Kasumi-1 (cell line): ENCODE measurements at places on chromosomes 1 and 21.

DNA sequence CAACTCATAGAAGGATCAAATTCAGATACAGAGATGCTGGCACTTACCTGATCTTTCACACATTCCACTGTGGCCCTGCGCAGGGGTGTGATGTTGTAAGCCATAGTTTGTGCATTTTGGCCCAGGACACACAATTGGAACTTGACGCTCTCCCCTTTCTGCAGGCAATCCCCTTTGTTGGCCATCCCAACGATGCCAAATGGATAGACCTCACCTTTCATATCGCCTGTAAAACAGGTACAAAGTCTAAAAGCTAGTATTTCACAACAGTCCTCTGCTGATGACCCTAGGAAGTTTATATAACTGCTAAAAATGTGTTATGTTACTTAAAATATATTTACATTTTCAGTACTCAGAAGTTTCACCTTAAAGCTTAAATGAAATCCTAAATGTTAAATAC lies 3.9 kb upstream of the NRAS start:
- DNase-seq: no peak

- DNase-seq: no peak
Measured at GRCh38 chr1:66048011-66048410, 255.3 kb downstream of the PDE4B start.

DNA sequence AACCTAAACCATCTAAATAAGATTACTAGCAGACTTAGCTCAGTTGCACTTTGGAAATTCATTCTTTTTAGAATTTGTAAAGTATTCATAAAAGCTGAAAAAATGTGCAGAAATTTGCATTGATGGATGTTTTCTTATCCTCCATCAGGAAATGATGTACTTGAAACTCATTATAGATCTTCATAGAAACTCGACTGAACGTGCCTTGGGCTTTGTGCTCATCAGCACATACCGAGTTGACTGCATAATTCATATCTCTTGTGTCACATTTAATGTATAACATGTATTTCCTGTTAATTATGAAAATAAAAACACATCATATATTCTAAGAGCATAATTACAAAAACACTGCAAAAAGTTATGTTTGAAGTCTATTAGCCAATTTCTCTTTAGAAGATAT lies 290.9 kb upstream of the NR5A2 start:
- no peak for DNase-seq

DNA sequence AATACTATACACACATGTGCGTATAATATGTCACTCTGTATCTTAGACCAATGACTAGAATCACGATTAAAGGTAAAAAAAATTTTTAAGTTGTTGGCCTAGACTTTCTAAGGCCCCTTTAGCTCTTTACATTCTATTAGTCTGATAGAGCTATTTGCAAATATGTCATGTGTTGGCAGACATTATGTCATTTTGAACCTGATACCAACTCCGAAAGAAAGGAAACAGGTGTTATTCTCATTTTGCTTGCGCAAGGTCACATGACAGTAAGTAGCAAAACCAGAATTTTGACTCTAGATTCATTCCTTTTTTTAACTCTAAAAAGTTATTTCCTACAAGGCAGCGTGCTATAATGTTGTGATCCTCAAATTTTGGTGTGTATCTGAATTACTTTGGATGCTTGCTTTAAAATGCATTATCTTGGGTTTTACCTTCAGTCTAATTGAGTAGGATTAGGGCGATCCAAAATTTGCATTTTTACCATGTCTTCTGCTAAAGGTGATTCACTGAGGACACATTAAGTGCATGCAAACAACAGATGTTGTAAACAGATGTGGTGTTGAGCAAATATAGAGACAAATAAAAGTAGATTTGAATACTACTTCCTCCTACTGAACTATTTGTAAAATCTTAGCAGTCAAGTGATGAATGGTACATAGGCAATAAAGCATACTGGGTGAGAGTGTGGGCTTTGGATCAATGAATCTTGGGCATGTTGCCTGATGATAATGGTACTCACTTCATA lies 63.5 kb upstream of the KIAA1614 start:
- DNase-seq: no peak

DNA sequence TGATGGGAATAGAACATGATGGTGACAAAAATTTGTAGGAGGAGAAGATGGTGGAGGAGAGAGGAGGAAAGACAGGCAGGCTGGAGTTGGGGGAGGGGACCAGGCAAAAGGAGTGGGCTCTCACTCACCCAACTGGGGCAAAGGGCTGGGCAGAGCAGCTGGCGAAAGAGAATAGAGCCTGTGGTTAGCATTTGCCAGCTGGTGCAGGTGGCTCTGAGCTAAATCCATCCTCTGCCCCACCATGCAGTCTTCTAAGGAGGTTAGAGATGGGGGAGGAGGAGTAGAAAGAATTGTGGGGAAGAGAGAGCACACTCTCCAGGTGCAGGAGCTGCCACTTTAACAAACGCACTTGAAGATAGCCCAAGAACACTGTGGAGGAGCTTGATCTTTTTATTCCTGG lies 27.6 kb upstream of the SLAMF1 start:
- no peak for DNase-seq

GRCh38 chr1:17244821-17245740 lies 3.8 kb upstream of the PADI3 start:
- DNase-seq: no peak

GRCh38 chr1:222046684-222047263 lies 304.9 kb upstream of the DUSP10 start:
- DNase-seq: no peak

DNA sequence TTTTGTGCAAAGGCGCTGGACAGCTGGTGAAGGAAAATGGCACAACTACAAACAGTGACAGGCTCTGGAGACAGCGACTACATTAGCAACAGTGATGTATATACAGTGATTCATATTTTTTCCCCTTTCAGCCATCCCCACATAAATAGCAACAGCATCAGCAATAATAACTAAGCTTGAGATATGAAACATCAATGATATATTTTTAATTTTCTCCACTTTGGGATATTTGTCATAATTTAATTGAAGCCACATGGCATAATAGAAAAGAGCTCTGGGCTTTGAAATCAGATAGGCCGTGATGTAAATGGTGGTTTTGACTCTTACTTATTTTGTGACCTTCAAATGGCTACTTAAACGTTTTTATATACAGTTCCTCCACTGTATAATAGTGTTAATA lies 764.3 kb upstream of the PRMT6 start:
- DNase-seq: no peak

- no peak for DNase-seq
Measured at GRCh38 chr1:206014601-206015000, 9.1 kb downstream of the CTSE start.

- DNase-seq: no peak
Measured at GRCh38 chr1:208242146-208242545, 2.0 kb downstream of the PLXNA2 start.

DNA sequence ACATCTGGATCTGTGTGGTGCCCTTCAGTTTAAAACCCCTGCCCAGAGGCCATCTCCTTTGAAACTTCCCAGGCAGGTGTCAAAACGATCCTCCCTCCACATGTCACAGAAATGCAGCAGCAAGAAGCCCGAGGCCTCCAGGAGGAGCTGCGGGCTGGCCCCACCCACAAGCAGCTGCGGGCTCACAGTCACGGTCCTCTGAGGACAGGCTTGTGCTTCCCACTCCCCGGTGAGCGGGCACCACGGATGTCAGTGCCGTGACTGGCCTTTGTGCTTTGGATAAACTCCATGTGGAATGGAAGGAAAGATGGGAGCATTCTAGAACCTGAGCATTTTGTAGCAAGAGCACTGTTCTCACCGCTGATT lies 65.8 kb downstream of the SIK1 start:
- DNase-seq: no peak

GRCh38 chr1:204072931-204073836 lies at the start of gene SOX13:
TSS of gene SOX13 (plus strand) at chr1:204073115. CDS start at chr1:204112916, 39,801 bp downstream.
- DNase-seq: no peak

DNA sequence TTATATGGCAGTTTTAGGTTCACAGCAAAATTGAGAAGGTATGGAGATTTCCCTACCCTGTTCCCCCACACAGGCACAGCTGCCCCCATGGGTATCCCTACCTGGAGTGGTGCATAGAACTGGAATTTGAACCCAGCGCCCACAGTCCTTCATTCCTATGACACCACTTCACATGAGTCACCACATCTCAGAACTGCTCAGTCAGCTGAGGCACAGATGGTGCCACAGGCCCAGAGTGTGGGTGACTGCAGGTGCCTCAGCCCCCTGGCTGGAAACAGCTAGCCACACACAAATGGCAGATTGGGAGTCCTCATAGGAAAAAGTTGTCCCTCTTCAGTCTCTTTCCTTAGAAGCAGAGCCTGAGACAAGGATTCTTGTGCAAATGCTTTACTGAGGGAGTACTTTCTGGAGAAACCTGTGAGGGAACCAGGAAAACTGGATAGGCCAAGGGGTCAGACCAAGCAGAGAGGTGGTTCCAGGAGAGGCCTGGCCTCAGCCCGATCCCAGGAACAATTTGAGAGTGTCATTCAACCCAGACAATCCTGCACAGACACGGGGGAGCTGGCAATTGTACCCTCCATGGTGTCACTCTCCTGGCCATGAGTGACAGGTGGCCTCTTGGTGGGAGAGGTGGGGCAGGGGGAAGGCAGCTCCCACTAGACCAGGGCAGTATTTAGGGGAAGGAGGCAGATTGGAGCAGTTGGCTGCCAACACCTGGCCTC lies 6.9 kb downstream of the PLA2G2D start:
- DNase-seq: no peak

DNA sequence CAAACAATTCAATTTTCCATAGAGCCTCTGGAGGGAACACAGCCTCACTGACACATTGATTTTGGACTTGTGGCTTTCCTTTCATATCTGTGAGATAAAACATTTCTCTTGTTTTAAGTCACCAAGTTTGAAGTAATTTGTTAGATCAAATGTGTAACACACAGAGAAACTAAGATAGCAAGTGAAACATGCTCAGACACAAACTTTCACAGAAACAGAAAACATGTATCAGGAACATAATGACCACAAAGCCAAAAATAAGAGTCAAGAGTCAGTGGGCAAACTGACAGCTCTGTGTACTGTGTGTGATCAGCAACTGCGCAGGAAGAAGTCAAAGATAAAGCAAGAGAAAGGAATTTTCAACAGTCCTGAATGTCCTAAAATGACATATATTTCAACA lies 1237.5 kb downstream of the AMY1C start:
- no peak for DNase-seq

GRCh38 chr1:28648008-28648473 lies 359 bp upstream of the RNU11 start:
- DNase-seq: peak; percentile 96

- DNase-seq: peak; percentile 10
Measured at GRCh38 chr1:115112496-115113375, 23.4 kb upstream of the TSPAN2 start.

DNA sequence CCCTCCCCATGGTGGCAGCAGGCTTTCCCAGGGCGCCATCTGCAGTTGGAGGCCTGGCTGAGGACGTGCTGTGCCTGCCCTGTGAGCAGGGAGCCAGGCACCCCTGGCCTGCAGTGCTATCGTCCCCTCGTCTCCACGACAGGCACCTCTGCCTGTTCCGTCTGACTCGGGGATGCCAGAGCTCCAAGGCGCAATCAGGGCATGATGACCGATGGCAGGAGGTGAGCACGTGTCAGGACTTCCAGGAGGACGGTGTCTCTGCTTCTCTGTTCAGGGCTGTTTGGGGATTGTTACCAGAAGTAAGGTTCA lies 125.2 kb downstream of the PCBP3 start:
- DNase-seq: no peak

- DNase-seq: no peak
Measured at GRCh38 chr1:88293691-88294190, 390.3 kb upstream of the PKN2 start.

- DNase-seq: no peak
Measured at GRCh38 chr1:203082571-203083462, 3.0 kb downstream of the MYOG start.

DNA sequence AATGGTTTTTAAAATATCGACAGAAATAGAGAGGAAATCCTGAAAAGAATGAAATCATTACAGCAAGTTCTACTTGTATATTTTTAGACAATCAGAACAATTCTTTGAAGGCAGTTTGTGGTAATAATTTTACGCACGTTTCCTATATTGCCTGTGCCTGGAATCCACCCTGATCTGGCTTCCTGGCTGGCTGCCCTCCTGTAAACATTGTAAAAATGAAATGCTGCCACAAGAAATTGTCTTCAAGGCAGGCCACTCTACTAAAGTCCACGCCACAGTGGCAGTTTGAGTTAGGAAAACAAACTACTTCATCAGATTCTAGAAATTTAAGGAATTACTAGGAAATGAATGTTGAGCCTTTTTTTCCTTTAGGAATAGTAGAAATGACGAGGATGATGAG lies 454.5 kb upstream of the NR5A2 start:
- DNase-seq: no peak

DNA sequence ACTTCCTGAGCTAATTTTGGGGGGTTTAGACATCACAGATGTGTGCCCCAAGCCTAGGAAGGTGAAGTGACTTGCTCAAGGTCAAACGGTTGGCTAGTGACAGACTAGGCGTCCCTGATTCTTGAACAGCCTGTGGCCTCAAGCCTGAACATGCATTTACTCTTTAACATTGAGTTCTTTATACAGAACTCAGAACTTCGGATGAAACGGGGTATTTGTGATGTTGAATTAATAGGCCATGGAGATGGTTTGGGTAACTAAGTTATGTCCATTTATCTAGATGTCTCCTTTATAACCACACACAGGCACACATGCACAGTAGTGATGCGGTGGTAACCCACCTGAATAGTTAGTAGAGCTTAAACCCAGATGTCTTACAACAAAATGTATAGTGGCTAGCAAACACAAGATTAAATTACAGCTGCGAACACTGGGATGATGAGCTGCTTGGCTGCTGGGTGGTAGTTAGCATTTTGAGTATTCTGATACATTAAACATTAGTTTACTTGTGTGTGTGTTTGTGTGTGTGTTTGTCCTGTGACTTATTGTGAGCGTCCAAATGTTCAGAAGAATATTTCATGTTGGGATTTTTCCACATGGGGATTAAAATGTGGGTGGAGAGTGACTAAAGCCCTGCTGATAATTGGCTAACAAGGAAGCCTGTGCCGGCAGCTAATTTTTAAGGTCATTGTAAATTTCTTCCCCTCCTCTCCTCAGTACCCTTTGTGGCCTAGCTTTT lies 2.3 kb downstream of the ATP1A1 start:
- no peak for DNase-seq

DNA sequence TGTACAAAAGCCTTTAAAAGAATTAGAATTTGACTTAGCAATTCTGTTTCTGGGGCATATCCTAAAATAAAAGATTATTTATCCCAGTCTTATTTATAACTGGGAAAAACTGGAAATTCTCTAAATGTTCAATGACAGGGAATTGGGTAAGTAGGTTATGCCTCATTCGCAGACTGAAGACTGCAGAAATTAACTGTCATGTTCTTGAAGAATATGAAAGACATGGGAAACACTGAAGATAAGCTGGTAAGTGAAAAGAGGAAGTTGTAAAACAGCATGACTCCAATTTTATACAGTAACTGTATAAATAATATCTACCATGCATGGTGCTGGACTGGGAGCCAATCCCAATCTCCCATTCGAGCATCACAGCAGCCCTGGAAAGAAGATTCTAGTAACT lies 50.6 kb upstream of the SLC2A1 start:
- peak; percentile 75 for DNase-seq

GRCh38 chr1:37469386-37469785 lies 5.0 kb upstream of the ZC3H12A start:
- no peak for DNase-seq
